T47D (cell line): ENCODE measurements at places on chromosomes 2 and 18.

DNA sequence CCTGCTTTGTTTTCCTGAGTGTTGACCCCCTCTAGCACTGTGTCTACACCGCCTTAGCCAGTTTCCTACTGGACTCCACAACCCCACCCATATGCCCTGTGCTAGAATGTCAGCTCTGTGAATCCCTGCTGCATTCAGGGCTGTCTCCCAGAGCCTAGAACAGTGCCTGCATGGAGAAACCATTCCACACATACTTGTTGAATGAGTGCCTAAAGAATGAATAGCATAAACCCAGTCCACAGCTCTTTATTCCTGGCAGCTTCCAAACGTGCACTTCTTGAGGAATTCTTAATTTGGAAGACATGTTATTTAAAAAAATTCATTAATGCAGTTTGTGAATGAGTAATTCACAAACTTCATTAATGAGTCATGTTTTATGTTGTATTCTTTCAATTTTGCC is 6.5 kb upstream of the NAPG start:
- DNase-seq = no peak

DNA sequence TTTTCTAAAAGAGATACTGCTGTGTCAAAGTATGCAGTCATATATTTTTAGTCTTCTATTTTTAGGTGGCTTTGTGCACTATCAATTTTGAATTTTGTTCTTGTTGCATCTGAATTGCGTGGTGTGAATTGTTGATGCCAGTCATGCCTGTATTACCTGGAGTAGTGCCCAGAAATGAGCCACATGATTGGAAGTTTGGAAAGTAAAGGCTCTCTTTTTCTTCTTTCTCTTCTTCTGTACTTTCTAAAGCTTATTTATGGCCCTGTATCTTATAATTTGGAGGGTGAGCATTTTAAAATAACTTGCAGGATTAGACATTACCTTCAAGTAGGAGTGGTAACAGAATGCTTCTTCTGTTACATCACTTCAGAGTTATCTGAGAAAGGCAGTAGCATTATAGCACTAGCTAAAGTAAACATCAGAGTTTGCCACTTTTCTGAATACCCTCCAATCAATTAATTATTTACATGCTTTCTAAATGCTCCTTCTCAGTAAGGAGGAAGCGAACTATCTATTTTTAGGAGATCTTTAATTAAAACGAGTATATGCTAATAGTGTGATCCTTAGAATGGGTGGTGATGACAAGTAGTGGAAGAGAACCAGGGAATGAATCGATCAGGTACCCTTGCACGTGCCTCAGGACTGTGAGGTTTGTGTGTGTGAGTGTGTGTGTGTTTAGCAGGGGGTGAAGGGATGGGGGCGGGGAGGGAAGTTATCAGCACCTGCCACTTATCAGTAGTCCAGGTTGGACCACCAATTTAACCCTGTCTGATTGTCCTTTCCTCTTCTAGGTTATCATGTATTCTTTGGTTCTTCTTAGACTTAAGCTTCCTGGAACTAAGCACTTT is 112.5 kb downstream of the MAP3K20 start:
- no peak for DNase-seq

GRCh38 chr2:167953776-167954175 is 293.6 kb downstream of the STK39 start:
- DNase-seq = no peak

DNA sequence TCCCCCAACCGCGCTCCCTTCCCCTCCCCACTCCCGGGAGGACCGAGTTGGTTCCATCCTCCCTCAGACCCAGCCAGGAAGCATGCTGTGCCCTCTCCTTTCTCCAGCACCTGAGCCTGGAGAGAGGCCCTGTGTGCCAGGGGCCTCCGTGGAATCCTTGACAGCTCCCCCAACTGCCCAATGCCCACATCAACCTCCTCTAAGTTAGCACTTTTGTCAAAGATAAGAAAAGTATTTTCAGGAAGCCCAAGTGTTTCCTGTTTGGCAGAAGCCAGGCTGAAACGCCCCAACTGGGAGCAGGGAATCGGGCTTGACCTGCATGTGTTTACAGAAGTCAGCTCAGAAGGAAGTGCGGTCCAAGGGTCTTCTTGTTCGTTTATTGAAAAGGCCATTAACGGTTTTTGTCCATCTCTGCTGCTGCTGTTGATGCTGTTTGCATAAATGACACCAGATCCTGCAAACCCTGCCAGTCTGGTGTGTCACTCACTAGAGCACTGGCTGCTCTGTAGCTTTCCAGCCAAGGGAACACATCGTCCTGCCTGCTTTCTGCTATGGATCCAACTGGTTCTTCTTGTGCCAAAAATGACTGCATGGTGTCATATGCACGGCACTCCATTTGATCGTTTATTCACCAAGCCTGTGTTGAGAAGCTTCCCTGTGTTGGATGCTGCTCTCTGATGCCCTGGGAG is 35.4 kb upstream of the COL6A3 start:
- peak; percentile 22 for DNase-seq

GRCh38 chr2:46557788-46558187 is 78.4 kb downstream of the TMEM247 start:
- DNase-seq = no peak
